ENCODE measurements at places on chromosomes 13 and 19.

DNA sequence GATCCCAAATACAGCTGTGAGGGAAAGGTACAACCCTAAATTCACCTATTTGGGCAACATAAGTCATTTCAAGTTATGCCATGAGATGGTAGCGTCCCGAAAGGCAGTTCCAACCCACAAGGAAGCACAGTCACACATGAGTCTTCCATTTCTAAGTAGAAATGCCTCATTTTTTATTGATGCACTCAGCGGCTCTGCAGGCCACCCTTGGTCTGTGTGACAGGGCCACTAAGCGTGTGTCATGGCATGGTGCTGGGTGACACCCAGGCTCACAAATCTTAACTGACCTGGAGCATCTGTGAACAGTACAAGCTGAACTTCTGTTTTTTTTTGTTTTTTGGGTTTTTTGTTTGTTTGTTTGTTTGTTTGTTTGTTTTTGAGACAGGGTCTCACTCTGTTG is 15.1 kb downstream of the RAB20 start:
- no peak for DNase-seq

DNA sequence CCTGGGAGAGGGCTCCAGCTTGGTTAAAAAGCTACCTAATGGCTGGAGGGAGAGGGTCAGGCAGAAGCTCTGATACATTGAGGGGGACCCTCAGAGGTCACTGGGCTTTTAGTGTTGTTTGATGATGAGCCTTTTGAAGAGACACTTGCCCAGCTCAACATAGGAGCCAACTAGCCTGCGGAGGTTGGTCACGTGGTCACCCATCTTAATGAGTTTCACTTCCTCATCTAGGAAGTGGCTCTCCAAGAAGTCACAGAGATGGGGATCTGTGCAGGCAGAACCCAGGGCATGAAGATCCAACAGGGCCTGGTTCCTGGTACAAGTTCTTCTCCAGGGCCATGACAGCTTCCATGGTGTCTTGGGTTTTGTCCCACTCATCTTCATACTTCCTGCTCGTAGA is 33.4 kb downstream of the IPO5 start:
- DNase-seq: no peak

- no peak for DNase-seq
These were observed 56.8 kb upstream of the F7 start for GRCh38 chr13:113048766-113049165.

DNA sequence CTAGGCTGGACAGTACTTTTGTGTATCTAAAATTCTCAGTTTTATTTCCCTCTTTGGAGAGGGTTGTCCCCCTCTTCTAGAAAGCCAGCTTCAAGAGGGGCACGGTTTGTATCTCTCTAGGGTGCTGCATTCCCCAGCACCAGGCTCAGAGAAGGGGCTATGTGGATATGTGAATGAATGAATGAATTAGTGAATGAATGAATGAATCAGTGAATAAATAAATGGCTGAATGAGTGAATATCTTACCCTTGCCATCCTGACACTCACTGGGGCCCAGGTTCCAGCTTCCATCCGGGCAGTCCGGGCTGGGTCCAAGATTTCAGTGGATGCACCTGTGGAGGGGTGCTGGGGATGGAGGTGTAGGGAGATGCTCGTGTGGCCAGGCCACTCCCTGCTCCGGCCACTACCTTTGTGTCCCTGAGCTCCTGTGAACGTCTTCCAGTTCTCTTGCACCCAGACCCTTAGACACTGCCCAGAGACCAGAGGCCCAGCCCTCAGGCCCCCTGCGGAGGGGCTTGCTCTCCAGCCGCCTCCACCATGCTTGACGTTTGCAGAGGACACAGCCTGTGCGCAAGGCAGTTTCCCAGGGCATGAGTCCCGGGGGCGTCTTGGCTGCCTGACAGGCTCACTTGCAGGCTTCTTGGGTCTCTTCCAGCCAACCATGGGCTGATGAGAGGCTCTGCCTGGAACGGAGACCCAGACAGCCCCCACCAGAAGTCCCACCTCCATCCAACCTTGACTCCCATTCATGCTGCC is 2.8 kb upstream of the KCNN1 start:
- no peak for DNase-seq

DNA sequence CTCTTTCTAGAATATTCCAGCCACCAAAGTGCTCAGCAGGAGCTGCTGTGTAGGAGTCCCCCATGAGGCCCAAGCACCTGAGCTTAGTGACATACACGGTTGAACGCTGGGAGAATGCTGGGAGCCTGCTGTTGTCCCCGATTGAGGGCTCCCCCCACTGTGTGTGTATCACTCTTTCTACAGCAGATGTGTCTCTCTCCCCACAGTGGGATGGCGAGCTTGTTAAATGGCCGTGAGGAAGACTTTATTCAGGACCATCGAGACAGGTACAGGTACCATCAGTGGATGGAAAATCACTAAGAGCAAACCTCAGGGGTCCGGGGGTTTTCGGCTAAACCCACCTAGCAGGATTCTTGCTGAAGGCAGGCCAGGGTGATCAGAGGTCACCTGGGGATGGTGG is 22.7 kb downstream of the EPN1 start:
- no peak for DNase-seq

- DNase-seq: no peak
These were observed 58.7 kb downstream of the RNF17 start for GRCh38 chr13:24822640-24823039.

DNA sequence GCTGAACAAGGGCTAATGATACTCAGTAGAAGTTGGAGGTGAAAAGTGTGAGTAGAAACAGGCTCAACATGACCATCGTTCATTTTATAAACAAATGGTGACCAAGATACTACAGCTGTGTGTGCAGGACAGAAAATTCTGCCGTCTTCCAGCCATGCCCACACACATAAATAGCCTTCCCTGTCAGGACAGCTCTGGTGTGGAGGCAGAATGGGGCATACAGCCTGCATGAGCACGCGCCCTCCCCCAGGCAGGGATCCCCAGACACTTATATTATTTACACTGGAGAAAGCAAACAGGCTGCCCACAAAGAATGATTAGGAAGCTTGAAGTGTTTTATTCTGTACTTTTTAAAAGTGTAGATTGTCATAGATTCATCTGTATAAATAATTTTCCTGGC is 20.4 kb downstream of the GJA3 start:
- no peak for DNase-seq

- no peak for DNase-seq
These were observed 276.7 kb downstream of the POU4F1 start for GRCh38 chr13:78326633-78327032.

DNA sequence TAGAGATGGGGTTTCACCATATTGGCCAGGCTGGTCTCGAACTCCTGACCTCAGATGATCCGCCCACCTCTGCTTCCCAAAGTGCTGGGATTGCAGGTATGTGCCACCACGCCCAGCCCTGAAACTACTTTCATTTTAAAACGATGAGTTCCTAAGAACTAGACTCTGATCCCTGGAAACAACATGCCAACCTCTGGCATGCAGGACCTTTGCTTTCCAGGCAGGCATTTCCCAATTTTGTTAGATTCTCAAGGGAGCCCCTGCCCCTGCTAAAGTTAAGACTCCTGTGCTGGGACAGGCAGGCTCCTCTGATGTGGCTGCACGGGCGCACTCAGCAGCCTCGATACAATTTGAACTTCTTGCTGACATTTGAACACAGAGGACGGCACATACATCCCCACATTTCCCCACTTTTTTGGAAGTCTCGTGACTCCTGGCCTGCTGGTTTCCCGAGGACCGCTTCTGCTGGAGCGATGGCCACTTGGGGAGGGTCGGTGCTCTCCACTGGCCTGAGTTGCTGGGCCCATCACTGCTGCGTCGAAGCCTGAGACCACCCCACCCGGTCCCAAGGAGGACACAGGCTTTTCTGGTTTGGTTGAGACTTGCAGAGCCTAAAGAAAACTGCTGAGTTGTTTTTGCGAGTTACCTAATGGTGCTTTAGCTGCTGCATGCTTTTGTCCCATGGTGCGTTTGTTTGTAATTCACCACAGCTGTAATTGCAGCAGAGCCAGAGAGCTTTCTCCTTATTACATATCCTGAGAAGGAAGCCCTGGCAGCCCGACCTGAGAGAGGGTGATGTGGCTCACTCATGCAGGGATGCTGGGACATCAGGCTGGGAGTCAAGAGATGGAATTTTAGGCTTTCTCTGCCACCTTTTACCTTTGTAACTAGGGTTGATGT is 8.2 kb downstream of the ATP11A start:
- DNase-seq: no peak

GRCh38 chr19:35090506-35091214 is 25.0 kb upstream of the FXYD3 start:
- peak; percentile 44 for DNase-seq

GRCh38 chr19:46371371-46371901 is 24.5 kb downstream of the PPP5C start:
- no peak for DNase-seq

DNA sequence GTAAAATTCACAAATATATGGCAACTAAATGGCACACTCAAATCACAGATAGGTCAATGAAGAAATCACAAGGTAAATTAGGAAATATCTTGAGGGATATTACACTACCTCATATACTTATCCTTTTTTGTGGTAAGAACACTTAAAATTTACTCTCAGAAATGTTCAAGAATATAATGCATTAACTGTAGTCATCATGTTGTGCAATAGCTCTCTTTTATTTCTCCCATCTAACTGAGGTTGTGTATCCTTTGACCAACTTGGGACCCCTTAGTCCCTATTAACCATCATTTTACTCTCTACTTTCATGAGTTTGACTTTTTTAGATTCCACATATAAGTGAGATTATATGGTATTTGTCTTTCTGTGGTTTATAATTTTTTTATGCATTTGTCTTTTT is 52.6 kb downstream of the WTIP start:
- DNase-seq: no peak

- no peak for DNase-seq
These were observed 1559.0 kb upstream of the SLC10A2 start for GRCh38 chr13:104625201-104625600.

DNA sequence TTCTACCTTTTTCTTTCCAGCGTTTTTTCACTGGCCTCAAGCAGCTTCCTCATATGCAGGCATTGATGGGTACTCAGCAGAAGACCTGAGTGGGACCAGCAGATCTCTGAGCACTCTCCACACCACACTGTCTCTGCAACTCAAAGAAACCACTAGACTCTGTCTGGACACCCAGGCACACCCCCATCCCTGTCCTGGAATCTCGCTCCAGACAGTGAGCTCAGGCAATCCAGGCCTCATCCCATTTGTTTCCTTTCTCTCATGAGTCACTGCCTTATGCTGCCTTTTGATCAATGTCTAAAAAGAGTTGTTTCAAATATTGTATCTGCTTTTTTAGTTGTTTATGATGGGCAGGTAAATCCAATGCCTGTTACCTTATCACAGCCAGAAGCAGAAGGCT is 19.7 kb upstream of the POP4 start:
- DNase-seq: no peak

DNA sequence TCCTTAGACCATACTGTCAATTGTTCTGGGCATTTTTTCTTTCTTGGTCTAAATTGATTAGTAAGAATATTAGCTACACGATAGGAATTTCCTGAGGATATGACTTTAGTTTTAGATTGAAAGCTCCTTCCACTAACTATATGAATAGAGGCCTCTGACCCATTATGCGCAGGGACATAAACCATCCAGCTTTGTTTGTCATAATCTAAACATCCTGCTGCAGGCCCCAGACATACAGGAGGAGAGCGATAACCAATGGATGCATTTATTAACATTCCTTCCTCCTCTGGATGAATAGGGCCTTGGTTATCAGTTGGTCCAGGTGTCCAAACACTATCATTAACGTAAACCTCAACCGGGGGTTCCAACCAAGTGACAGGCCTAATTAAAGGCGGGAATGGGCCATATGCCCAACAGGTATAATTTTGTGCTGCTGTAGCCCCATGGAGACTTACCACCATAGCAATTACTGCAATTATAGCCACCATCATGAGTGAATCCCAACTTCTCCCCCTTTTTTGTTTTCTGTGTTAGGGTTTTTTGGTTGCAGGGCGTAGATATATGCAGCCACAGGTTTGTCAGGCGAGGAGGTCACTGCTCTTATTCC is 32.6 kb downstream of the CLEC4M start:
- DNase-seq: no peak

GRCh38 chr13:33262997-33263396 is 22.6 kb downstream of the STARD13 start:
- no peak for DNase-seq

DNA sequence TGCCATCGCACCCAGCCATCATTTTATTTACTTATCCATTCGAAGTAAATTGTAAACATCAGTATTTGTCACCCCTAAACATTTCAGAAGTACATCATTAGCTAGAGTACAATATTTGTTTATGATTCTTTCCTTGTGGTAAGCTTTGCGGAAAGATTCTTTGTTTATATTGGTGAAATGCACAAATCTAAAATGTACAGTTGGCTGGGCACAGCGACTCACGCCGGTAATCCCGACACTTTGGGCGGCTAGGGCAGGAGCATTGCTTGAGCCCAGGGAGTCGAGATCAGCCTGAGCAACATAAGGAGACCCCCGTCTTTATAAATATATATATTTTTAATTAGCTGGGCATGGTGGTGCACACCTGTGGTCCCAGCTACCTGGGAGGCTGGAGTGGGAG is 10.1 kb downstream of the LGALS7B start:
- DNase-seq: no peak

DNA sequence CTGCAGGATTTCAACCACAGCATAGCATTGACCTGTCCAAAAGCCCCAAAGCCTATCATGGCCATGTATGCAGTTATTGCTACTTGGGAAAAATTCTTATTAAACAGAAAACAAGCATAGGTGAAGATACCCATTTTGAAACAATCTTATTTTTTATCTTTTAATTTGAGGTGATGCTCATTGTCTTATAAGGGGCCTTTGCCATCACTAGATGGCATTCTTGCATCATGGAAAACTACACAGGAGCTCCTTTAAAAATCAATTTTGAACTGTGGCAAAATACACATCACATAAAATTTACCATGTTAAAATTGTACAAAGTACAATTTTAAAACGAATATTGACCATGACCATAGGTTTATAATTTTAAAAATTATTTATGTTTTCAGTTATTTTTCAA is 38.9 kb upstream of the ZNF835 start:
- DNase-seq: no peak

Measured in LoVo (cell line).